ENCODE measurements at places on chromosomes 3 and 15.

DNA sequence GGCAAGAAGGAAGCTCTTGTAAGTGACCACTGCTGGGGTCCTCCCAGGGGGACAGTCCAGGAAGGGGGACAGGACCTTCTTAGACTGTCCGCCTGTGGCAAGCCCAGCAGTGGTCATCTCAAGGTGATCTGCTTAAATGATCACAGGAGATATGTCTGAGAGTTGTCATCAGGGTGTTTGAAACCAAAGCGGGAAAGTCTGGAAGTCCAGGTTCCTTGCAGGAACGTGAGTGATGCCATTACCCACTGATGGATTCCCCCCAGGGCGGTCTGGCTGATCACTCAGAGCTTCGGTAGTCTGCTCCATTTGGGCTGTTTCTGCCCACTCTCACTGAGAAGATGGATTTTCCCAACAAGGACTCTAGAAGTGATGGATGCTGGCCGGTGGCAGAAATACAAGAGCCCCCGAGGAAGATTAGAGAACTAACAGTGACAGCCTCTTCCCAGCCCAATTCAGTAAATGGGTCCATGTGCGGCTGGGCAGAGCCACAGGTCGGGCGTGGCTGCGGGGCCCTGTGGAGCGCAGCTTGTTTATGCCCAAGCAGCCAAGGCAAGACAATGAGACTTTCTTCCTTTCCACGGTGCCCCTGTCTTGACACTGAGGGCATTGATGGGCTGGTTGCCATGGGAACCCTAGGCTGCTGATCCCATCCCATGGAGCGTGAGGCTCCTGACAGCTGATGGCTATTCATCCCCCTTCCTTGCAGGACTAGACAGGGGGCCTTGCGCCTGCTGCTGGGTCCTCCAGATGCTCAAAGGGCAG lies 9.5 kb downstream of the PCSK6 start:
- no peak for DNase-seq

DNA sequence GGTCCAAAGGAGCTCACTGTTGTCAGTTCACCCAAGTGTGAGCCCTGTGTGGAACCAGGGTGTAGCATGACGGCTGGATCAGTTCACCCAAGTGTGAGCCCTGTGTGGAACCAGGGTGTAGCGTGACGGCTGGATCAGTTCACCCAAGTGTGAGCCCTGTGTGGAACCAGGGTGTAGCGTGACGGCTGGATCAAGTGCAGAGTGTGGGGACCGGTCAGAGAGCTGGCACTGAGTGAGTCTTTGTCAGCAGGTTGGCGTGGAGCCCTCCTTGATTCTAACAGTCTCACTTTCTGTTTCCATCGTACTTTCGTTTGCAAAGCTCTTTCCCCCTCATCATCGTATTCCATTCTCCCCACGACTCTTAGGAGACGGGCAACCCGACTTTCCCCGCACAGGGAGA lies 57.9 kb upstream of the DLG1 start:
- DNase-seq = no peak

DNA sequence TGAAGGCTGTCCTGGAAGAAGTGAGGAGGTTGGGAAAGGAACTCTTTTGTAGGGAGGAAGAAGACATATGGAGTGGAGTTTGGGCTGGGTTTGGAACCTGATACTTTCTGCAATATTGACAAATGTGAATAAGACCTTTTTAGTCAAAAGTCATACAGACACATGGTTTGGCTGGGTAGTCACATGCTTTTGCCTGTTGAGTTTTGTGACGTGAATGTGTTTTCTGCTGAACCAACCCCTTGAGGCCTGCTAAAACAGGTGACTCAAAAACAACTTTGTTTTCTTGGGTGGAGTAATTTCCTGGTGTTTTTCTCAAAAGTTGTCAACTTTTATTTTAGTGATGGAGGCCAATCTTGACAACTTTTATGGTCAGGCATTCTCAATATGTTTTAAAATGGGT lies 39.4 kb upstream of the CCR4 start:
- DNase-seq = no peak

DNA sequence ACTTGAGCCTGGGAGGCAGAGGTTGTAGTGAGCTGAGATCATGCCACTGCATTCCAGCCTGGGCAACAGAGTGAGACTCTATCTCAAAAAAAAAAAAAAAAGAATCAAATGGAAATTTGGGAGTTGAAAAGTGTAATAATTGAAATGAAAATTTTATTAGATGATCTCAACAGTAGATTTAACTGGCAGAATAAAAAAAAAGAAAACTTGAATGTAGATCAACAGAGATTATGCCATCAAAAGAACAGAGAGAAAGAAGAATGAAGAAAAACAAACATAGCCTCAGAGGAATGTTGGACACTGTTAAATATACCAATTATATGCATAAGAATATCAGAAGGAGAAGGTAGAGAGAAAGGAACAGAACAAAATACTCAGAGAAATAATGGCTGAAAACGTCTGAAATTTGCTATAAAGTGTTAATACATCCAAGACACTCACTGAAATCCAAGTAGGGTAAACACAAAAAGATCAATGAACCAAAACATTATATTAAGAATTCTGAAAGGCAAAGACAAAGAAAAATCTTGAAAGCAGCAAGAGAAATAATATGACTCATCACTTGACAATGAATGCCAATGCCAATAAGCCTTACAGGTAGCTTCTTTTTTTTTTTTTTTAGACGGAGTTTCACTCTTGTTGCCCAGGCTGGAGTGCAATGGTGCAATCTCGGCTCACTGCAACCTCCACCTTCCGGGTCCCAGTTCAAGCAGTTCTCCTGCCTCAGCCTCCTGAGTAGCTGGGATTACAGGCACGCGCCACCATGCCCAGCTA lies 14.6 kb upstream of the ELP6 start:
- DNase-seq = no peak

DNA sequence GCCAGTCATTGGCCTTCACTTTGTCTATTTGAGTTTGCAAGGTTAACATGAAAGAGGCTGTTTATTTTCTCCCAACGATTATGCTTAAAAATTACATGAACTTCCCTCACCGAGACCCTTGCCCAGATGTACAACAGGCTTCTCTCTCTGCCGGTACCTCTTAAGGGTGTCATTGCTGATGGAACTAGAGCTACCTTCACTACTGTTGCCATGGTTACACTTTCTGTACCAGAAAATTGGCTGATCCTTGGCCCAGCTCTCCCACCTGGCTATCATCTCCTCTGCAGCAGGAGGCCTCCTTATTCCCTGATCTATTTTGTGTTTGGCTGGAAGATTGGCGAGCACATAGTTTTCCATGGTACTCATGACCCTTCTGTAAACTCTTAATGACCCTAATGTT lies 24.0 kb upstream of the LIPC start:
- no peak for DNase-seq

Measured in central memory CD8-positive, alpha-beta T cell (primary cell).